NCI-H226 (cell line): ENCODE measurements at places on chromosomes 7 and 10.

DNA sequence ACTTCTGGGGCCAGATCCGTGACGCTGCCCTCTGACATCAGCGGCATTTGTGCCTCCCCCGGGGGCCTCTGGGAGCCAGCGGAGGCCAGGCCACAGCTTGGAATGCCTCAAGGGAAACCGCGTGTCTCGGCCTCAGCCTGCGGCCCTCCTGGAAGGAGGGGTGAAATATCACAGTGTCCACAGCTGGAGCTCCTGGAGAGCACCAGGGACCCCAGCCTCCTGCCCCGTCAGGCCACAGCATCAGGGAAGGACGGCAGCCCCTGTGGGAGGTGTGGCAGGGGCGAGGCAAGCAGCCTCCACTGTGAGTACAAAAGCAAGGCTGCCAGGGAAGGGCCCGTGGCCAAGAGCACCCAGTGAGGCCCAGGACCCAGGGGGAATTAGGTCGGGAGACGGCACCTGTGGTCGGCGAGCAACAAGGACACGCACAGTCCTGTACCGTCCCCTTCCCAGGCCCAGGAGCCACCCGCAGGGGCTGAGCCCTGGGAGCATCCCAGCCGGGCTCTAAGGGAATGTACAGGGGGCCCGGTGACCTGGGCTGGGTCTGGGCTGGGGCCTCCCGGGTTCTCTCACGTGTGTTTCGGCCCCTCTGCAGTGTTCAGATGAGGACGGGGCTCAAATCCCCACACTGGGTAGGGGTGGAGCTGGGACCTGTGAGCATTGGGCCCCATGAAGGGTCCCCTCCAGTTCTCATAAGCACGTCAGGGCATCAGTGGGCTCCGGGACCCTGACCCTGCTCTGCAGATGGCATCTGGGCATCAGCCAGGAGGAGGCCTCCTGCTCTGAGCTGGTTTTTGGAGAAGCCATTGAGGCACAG lies 18.7 kb upstream of the KNDC1 start:
- DNase-seq, result no peak

GRCh38 chr10:76881477-76882220 lies 756.0 kb downstream of the KCNMA1 start:
- no peak for DNase-seq

GRCh38 chr7:105355701-105356100 lies 33.0 kb downstream of the SRPK2 start:
- DNase-seq, result no peak

DNA sequence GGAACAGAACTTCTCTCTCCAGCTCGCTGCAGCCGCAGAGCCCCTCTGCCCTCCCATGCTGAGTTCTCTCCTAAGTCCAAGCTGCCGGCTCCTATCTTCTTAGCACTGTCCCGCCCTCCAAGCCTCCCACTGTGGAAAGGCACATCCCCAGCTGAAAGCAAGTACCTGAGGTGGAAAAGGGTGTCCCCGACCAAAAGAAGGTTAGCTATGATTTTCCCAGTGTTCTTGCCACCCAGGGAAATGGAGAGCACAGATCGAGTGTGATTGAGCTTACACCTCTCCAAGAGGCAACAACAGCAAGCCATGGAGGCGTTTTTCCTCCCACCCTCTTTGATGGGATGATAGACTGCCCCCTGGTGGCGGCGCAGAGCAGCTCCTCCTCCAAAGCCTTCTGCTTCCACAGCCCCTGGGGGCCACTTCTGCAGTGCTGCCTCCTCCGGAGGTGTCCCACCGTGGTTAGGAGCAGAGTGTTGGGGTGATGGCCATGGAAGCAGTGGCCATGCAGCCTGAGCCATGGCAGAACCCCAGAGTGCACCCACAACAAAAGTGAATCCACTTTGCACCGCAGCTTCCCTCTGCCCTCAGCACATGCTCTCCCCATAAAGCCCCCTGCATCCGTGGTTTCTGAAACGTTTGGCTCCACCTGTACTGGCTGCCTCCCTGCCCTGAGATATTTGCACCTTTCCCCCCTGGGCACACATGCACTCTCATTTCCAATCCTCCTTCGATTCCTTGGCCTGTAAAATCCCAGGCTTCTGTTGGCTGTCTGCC lies 143.1 kb upstream of the STK17A start:
- DNase-seq, result peak; percentile 37

DNA sequence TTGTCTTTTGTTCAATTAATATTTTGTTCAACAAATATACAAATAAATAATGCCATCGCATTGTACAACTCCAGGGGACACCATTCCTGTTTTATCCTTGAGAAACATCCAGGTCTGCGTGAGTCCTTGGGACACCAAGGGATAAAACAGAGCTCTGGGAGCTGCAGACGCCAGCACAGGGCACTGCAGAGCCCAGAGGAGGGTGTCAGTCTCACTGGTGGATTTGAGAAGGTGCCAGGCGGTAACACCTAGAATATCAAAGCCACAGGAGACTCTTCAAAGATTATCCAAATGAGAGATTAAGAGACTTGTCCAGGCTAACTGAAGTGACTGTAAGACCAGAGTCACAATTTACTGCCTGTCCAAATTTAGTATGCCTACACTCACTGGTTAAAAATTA lies 55.3 kb downstream of the TEX36 start:
- no peak for DNase-seq

- no peak for DNase-seq
Observed at GRCh38 chr10:105807935-105808587, 1167.0 kb downstream of the SORCS3 start.
